ENCODE measurements at places on chromosomes 11 and 22.
A peak's percentile ranks its signal among the peaks of the same experiment; 100 is the strongest.

GRCh38 chr22:40453671-40454070 lies 83.3 kb downstream of the SGSM3 start:
- no peak for DNase-seq

DNA sequence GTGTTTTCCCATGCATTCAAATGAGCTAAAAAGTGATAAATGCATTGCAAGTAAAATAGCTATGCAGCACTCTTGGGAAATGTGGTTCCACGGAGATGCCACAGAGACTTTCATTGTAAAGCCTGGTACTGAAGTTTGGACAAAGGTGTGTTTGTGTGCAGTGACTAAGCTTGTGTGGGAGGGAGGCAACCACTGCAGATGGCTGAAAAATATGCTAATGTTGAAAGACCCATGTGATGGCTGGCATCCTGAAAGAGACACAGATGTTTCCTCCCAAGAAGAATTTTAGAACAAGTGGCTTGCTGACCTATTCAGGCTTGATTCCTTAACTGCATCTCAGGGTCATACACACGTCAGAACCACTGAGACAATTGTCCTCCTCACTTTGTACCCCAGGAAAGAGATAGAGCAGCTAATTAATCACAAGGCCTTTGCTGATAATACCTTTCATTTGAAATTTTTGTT lies 73.8 kb downstream of the FAM76B start:
- peak; percentile 80 for DNase-seq

DNA sequence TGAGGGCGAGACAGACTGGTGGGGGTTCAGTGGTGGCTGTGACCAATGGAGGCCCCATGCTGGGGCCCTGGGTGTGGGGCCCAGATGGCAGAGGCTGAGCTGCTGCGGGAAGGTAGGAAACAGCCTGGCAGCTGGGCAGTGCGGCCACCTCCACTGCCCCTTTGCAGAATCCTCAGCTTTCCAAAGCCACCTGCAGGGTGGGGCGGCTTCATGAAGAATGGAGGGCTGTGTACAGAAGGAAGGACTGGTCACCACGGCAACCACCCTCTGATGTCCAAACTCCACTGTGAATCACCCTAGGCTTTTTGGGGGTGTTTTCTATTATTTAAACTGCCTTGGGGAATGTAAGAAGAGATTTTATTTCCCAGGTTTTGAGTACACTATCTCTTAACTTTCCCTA lies 166.3 kb upstream of the NAV2 start:
- DNase-seq = no peak

- peak; percentile 61 for DNase-seq
These were observed 36.3 kb downstream of the PPP2R1B start for GRCh38 chr11:111729831-111730311.

DNA sequence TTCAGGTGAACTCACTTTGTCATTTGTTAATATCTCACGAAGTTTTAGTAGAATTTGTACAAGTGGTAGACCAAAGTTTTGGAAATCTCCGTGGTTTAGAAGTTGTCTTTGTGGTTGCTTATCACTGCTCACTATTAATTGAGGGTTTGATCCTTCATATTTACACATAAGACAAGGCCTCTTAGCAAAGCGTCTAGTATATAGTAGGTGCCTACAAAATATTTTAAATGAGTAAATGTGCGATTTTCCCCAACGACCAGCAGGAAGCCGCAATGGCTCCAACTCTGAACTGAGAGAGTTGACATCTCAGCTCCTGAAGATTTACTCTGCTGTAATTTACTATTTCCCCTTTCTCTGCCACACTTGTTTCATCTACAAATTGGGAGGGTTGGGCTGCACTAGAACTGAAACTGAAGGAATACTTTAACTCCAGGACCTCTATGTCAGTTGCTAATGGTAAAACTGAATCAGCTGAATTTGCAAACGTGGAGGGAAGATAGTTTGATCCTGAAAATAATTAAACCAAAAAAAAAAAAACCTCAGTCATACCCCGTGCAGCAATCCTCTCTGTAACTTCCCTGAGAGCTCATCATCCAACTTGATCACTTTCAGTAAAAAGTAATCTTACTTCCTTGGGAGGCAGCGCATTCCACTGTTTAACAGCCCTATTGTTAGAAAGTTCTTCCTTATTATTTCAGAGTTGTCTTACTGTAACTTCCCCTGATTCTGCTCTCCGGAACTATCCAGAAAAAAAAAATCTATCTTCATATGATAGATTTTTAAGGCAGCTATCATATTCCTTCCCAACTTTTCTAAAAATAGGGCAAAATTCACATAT lies 1.3 kb upstream of the SBF2 start:
- no peak for DNase-seq

DNA sequence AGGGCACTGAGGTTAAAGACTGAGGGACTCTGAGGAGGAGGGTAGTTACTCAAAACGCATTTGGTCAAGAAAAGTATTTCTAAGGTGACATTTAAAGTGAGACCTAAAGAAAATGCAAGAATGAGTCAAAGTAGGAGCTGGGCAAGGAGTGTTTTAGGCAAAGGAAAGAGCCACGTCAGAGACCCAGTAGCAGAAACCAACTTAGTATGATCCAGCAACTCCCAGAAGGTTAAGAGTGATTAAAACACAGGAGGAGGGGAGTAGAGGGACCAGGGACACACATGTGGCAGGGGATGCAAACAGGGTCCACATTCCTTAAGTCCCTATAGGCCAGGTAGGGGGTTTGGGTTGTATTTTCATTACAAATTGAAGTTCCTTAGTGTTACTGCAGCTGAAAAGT lies 24.3 kb upstream of the CCDC34 start:
- DNase-seq = no peak

GRCh38 chr11:30545507-30545906 lies 40.6 kb downstream of the MPPED2 start:
- DNase-seq = no peak

GRCh38 chr11:111797145-111797581 lies 31.0 kb upstream of the PPP2R1B start:
- DNase-seq = peak; percentile 57

- DNase-seq = no peak
These were observed at the start of gene EHF for GRCh38 chr11:34620820-34621792. EHF (plus strand) TSS chr11:34621093; CDS start chr11:34642631, 21,538 bp downstream.

- DNase-seq = no peak
These were observed 5.1 kb downstream of the CHKA start for GRCh38 chr11:68116126-68116525.

DNA sequence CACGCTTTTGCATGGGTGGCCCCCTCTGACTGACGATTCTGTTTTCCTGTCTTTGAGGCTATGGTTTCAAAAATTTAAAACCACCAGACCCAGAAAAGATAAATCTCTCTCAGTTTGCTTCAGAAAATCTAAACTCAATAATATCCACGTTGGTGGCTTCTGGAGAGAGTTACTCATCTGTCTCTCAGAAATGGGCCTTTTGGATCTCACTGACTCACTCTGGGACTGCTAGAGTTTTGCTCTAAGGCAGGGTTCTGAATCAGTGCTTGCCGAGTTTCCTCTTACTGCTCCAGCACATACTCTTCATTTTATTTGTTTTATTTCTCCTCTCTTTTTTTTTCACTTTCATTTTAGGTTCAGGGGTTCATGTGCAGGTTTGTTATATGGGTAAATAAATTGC lies 305.7 kb downstream of the BLID start:
- no peak for DNase-seq

DNA sequence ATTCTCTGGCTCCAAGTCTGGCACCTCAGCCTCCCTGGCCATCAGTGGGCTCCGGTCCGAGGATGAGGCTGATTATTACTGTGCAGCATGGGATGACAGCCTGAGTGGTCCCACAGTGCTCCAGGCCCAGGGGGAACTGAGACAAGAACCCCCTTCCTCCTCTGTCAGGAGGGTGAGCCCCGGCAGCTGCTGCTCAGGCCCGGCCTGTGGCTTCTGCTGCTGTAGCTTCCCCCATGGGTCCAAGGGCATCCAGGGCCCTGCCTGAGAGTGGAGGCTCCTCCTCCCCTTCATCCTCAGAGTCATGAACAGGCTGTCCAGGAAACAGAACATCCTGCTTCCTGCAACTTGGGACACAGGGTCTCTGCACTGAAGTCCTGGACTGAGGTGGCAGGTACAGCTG lies 113.6 kb downstream of the VPREB1 start:
- no peak for DNase-seq

DNA sequence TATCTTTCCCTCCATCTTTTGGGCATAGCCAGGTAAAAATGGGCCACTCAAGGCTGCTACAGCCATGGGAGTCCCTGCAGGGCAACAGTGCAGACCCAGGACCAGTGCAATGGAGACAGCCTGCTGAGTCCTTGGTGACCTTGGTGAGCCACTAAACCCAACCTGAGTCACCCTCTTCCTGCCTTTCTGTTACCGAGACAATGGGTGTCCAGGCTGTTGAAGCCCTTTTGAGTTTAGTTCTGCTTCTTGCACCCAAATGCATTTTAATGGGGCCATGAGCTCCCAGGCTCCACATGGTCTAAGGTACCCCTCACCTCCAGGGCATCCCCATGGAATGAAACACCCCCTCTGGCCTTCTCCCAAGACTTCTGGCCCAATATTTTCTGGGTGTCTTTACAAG lies 874 bp upstream of the PLAAT4 start:
- DNase-seq = no peak

- no peak for DNase-seq
These were observed 14.2 kb downstream of the SHISAL1 start for GRCh38 chr22:44298406-44299091.

GRCh38 chr11:78870655-78871054 lies 296.0 kb upstream of the NARS2 start:
- DNase-seq = no peak

- no peak for DNase-seq
These were observed 149.8 kb downstream of the OR4C45 start for GRCh38 chr11:50182486-50182885.

DNA sequence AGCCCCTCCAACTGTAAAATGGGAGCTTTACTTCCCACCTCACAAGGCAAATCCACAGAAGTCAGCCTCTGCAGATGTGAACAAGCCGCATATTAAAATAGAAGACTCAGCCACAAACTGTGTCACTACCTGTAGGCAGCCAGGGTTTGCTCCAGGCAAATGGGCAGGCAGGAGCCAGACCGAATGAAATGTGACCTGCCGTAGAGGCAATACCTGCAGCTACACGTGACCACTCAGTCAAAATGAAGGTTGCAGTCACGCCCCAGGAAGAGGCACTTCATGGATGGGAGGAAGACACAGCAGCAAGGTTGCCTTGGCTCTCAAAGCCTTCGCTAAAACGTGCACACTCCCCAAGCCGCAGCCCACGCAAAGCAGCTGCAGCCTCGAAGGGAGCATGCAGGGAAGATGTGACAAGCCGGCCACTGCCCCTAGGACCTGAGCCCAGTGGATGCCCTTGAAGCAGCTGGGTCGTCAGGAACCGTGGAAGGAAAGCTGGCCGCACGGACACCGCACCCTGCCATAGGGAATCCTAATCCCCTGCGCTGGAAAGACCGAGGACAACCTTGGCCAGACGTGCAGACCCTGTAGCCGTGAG lies 53.1 kb downstream of the SHANK2 start:
- no peak for DNase-seq

DNA sequence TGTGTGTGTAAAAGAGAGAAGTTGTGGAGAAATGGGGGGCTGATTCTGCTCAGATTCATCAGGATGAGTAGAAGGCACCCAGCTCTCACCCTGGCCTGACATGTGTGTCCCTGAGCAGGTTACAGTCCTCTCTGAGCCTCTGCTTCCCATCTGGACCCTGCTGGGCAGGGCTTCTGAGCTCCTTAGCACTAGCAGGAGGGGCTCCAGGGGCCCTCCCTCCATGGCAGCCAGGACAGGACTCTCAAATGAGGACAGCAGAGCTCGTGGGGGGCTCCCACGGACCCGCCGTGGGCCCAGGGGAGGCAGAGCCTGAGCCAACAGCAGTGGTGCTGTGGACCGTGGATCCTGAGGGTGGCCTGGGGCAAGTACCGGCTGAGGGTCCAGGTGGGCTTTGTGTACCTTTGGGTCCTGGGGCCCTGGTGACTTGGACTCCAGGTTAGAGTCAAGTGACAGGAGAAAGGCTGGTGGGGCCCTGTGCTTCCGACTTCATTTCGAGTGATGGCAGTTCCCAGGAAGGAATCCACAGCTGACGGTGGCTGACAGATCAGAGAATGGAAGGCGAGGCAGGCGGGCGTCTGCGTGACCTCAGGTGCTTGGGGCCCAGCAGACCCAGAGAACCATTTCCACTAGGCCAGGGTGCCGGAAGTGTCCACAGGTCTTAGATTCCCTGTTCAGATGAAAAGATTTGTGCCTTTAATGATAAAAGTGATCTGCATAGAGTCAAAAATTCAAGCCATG lies 21.9 kb downstream of the NEAT1 start:
- DNase-seq = peak; percentile 54

DNA sequence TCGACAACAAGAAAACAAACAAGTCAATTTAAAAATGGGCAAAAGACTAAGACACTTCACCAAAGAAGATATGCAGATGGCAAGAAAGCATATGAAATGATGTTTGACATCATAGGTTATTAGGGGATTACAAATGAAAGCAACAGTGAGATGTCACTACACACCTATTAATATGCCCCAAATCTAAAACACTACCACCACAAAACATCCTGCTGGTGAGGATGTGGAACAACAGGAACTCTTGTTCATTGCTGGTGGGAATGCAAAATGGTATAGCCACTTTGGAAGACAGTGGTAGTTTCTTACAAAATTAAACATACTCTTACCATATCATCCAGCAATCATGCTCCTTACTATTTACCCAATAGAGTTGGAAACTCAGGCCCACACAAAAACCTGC lies 29.0 kb downstream of the PRRG4 start:
- DNase-seq = no peak

GRCh38 chr11:1870326-1870696 lies 17.4 kb downstream of the LSP1 start:
- no peak for DNase-seq

DNA sequence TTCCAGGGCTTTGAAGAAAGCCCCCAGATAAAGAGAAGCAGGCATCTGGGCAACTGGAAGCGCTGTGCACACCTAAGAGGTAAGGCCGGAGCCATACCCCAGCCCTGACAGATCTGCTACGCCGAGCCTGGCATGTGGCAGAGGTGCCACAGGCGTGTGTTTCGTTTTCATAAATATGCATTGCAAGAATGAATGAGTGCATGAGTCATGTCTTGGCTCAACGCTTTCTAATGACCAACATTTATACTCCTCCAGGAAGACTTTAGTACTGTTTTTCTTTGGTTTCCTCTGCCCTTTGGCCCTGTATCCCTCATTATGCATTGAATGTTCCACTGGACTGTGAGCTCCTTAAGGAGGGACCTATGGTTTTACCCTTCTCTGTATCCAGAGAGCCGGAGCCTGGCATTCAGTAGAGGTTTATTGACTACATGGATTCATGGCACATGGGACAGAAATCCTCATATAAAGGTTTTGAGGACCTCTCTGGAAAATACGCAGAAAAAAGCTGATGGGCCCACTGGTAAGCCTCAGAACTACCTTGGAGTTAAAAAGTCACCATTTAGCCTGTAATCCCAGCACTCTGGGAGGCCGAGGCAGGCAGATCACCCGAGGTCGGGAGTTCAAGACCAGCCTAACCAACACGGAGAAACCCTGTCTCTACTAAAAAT lies 38.9 kb upstream of the CSNK2A3 start:
- DNase-seq = peak; percentile 21
